Forelimb muscle (tissue), 1 donor: ENCODE measurements at places on chromosomes 1 and 21. TPM values are rescaled to one million over a fixed set of nuclear protein-coding genes. Genes with fewer than 3 reads are reported as not detected.

The LCE6A gene
- not detected for polyA plus RNA-seq

The RNPC3 gene
- 28.6 TPM for polyA plus RNA-seq

The PALMD gene
- 107 TPM for polyA plus RNA-seq

The FBXO44 gene
- 4.9 TPM for polyA plus RNA-seq

The SH2D5 gene
- 0.15 TPM for polyA plus RNA-seq

The ADORA1 gene
- 5.3 TPM for polyA plus RNA-seq

The TTC24 gene
- polyA plus RNA-seq, result 0.32 TPM

The RAB3B gene
- polyA plus RNA-seq, result 0.15 TPM

The AVPR1B gene
- polyA plus RNA-seq, result 0.24 TPM

The KRTAP12-3 gene
- polyA plus RNA-seq, result not detected

The SLC44A5 gene
- polyA plus RNA-seq, result 0.30 TPM

The IVL gene
- not detected for polyA plus RNA-seq

The C1orf167 gene
- 12.1 TPM for polyA plus RNA-seq

The TMEM61 gene
- not detected for polyA plus RNA-seq

The IRF2BP2 gene
- polyA plus RNA-seq, result 74.6 TPM

The MFAP2 gene
- polyA plus RNA-seq, result 78.6 TPM

The MR1 gene
- 4.1 TPM for polyA plus RNA-seq

The SEC22B gene
- polyA plus RNA-seq, result 24.1 TPM

The NDUFS5 gene
- 253 TPM for polyA plus RNA-seq

The CFHR2 gene
- polyA plus RNA-seq, result not detected

The PBXIP1 gene
- 164 TPM for polyA plus RNA-seq

The GPR61 gene
- polyA plus RNA-seq, result 1.6 TPM

The ZNF683 gene
- not detected for polyA plus RNA-seq

The DISC1 gene
- 6.3 TPM for polyA plus RNA-seq

The CFAP45 gene
- 0.20 TPM for polyA plus RNA-seq

The FAM177B gene
- polyA plus RNA-seq, result 0.25 TPM
